ENCODE measurements at places on chromosomes 13 and 19. TPM values are rescaled to one million over a fixed set of nuclear protein-coding genes. Genes with fewer than 3 reads are reported as not detected.

KBTBD6 gene
- total RNA-seq, result 6.9 TPM

FGF22 gene
- total RNA-seq, result 0.20 TPM

PPP1R12C gene
- 69.7 TPM for total RNA-seq

CCDC70 gene
- total RNA-seq, result not detected

SIGLEC10 gene
- total RNA-seq, result 1.6 TPM

CLEC17A gene
- total RNA-seq, result not detected

POGLUT2 gene
- 21.4 TPM for total RNA-seq

GRIN3B gene
- 0.30 TPM for total RNA-seq

DACT3 gene
- 18.4 TPM for total RNA-seq

MRPL57 gene
- 25.1 TPM for total RNA-seq

DACH1 gene
- total RNA-seq, result 4.3 TPM

GPR12 gene
- total RNA-seq, result not detected

- DNase-seq, result no peak
Measured at GRCh38 chr13:76948149-76948548, at the start of gene ACOD1. Gene ACOD1, plus strand, starts transcription at chr13:76948511. Its CDS starts 48 bp downstream, at chr13:76948559.

DNA sequence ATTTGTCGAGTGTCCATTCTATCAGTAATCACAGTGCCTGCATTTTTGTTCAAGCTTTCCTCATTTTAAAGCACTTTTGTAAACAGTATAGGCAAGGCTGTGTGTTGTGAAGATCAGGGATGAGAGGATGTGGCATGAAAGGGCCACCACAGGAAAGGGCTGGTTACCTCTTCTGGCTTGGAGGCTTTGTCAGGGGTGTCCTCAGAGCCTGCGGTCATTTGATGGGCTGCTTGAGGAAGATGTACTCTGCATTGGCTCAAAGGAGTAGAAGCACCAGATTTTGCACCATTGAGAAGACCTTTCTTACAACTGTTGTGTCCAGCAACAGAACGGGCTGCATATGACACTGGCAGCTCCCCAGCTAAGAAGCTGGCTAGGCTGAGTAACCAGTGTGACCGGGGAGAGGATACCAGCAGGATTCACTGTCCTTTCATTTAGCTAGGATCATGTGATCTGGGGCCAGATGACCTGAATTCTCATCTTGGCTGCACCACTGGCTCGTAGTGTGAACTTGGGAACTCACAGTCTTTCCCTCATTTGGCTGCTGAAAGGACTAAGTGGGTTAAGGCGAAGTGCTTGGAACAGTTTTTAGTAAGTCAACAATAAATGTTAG, 380.2 kb downstream of the FGF9 start:
- DNase-seq, result no peak

GRCh38 chr19:48926909-48927308, 6.6 kb upstream of the DHDH start:
- DNase-seq, result peak; percentile 54

DNA sequence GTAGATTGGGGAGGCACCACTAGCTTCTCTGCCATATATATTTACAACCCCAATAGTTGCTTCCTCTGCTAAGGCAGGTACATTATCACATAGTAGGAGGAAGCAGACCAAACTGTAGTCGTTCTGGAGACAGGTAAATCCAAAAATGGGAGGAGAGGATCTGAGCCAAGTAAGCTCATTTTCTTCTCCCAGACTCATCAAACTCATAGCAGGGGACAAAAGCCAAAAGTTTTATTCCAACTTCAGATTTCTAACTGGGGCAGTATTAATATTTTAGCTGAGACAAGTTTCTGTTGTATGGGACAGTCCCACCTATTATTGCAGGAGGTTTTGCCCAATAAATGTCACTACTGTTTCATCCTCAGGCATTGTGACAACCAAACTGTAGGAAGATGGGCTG, 7.8 kb upstream of the IGSF23 start:
- no peak for DNase-seq

GRCh38 chr13:32863596-32863995, 152.6 kb upstream of the KL start:
- DNase-seq, result no peak

GRCh38 chr19:46173886-46174480, 25.9 kb downstream of the IGFL2 start:
- DNase-seq, result no peak

DNA sequence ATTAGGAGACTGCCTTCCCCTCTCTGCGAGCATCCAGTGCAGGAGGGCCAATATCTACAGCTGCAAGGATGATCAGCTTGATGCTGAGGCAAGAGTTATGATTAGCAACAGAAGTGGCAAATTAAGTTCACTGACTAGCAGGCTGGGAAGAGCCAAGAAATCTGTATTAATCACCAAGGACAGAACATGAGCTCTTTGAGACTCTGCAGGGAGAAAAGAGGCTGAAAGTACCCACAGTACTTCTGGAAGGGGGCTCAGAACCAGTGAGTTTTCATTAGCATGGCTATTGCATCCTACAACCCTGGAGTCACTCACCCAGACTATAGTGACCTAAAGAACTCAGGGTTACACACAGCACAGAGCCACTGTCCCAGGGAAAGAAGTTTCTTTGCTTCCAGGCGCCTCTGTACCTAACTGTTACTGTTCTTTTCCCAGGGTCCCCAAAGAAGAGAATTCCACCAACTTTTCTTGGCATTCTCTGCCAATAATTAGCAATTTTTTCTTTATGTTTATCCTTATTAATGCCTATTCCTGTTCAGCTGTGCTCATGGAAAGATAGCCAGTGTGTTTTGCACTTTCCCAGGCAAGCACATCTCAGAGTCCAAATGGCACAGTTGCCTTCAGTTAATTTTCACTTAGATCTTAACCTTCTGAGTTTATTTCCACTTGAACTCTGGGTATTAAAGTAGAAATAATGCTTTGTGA, 25.8 kb upstream of the MEDAG start:
- DNase-seq, result no peak

DNA sequence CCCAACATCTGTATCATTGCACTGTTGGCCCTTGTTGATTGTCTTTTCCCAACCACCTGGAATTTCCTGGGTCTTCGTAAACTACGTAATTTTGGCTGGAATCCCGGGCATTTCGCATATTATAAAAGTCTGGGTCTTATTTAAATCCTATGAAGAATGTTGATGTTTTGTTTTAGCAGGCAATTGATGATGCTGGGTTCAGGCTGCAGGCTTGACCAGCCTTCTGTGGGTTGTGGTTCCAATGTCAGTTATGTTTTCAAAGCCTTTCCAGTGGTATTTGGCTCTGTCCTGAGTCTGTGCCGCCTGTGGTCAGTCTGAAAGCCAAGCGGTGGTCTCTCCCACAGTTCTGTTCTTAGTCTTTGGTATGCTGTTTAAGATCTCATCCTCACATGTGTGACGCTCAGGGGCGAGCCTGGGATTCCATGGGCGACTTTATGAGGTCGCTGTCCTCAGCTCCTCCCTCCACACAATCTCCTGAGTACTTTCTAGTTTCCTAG, 12.4 kb downstream of the SLC35E1 start:
- DNase-seq, result no peak

GRCh38 chr19:49009828-49010227, 7.1 kb downstream of the LHB start:
- DNase-seq, result no peak

DNA sequence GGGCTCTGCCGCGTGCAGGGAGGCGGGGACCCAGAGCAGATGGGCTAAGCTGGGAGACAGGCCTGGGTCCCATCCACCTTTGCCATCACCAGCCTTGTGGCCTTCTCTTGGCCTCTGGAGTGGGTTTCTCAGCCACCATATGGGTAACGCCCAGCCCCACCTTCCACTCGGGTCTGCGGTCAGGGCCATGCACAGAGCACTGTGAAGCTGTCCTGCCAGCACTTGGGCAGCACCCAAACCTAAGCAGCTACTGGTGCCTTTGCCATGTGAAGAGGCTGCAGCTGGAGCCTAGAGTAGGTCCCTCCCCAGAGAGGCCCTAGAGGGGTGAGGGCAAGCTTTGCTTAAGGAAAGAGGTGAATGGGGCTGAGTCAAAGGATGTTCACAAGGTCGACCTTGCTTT, 24.1 kb upstream of the NPAS1 start:
- no peak for DNase-seq

- no peak for DNase-seq
Measured at GRCh38 chr13:70694996-70695715, 586.9 kb upstream of the KLHL1 start.

GRCh38 chr19:55370305-55370988, at the start of gene IL11:
Gene IL11, minus strand, starts transcription at chr19:55370463. Its CDS starts 153 bp downstream, at chr19:55370310.
- peak; percentile 59 for DNase-seq

DNA sequence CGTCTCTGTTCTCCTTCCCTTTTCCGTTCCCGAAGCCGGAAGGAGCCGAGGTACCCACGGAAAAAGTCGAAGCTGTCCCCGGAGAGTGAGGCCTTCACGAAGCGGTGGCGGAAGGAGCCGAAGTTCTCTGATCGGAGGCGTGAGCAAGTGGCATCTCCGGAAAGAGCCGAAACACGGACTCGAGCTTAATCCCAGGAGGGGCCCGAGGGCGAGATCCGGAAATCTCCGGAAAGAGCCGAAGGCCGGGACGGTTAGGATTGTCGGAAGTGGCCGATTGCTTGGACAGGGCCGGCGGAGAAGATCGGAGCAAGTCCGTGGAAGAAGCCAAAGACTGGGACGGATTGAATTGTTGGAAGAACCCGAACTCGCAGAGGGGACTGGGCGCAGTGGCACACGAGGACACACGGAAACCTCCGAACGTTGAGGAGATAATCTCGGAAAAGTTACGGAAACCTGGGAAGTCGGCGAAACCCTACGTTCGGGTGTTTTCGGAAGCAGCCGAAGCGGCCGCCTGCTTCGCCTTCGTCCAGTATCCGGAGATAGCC, 440 bp upstream of the U2AF2 start:
- peak; percentile 99 for DNase-seq

DNA sequence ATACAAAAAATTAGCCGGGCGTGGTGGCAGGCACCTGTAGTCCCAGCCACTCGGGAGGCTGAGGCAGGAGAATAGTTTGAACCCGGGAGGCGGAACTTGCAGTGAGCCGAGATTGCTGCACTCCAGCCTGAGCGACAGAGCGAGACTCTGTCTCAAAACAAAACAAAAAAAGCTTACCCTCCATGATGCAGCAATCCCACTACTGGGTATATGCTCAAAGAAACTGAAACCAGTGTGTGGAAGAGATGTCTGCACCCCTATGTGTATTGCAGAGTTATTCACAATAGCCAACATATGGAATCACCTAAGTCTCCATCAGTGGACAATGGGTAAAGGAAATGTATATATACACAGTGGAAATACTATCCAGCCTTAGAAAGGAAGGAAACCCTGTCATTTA, 19.6 kb upstream of the TTYH1 start:
- DNase-seq, result no peak

- no peak for DNase-seq
Measured at GRCh38 chr13:35903075-35903474, 228.1 kb downstream of the DCLK1 start.

DNA sequence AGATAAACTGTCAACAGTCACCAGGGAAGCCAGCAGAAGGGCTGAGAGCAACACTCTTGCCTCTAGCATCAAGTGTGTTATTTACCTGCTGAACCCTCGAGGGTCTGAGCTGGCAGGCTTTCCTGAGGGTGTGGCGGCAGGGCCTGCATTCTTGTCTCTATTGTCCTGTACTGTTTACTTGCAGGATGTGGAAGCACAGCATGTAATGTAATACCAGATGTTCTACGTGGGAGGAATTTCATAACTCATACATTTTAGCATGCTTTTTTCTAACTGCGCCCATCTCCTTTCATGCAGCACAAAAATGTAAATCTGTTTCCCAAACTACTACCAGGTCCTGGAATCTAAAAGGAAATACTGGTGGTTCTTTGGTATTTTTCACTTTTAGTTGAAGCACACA, 153.1 kb downstream of the RGCC start:
- DNase-seq, result peak; percentile 45

- no peak for DNase-seq
Measured at GRCh38 chr13:24064371-24064770, 96.1 kb upstream of the SPATA13 start.
